Bronchial epithelial cell (primary cell): ENCODE measurements at places on chromosomes 11 and 22.

DNA sequence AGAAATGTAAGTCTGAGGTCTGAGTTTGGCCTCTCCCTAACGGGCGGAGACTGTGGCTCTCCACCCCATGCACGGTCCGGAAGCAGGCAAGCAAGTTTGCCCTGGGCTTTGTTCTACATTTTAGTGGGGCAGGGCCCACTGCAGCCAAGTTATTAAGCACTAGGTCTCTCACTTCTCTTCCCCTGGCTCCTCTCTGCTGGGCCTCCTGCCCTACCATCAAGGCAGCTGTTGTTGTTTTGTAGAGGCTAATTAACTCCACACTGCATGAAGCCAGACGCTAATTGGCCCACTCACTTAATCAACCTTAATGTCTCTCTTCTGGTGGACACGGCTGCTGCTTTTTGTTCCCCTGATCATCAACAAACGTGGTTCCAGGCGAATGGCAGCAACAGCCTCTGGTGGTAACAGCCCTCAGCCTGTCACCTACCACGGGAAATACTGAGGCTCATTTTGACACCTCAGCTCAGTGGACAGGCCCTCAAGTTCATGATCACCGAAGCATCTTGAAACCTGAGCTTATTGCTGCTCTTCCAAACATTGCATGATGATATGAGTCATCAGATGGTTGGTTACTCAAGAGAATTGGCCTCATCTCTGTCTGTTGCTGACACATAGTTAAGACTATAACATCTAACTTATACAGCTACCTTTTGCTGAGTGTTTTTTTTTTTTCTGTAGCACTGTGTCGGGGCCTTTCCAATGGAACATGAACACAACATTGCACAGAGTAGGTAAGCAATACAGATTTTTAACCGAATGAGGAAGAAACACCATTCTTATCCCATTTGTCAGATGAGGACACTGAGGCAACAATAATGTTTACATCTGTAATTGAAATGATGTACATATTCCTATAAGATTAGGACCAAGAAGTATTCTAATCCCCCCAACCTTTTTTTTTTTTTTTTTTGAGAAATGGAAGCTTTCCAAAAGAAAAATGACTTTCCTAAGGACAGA is 20.8 kb upstream of the LMO2 start:
- peak; percentile 95 for DNase-seq

- peak; percentile 38 for DNase-seq
Observed at GRCh38 chr22:24189249-24190158, 8.2 kb downstream of the SUSD2 start.

DNA sequence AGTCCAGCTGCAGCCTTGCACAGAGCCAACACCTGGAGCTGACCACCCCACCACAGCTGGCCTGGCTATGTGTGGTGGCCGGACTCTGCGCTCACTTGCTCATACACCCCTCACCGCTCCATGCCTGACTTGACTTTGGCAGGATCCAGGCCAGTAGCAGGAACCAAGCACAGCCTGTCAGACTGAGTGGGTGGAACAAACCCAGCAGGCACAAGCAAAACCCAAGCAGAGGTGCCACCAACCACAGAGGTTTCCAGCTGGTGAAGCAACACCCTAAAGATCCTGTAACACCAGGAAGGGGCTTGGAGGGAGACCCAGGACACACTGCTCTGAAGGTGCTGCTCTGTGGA is 44.9 kb upstream of the WNT11 start:
- no peak for DNase-seq

- DNase-seq = no peak
Observed at GRCh38 chr11:111981270-111981669, 43.9 kb upstream of the DLAT start.

DNA sequence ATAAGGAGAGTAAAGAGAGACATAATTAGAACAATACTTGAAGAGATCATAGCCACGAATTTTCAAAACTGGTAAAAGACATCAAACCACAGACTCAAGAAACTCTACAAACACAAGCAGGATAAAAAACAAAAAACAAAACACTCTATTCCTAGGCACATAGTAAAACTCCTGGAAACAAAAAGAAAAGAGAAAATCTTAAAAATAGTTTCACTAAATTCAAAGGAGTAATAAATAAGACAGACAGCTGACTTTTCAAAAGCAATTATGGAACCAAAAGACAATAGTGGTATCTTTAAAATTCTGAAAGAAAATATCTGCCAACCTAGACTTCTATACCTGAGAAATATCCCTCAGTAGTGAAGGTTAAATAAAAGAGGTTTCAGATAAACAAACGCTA is 9.2 kb upstream of the NARS2 start:
- no peak for DNase-seq

DNA sequence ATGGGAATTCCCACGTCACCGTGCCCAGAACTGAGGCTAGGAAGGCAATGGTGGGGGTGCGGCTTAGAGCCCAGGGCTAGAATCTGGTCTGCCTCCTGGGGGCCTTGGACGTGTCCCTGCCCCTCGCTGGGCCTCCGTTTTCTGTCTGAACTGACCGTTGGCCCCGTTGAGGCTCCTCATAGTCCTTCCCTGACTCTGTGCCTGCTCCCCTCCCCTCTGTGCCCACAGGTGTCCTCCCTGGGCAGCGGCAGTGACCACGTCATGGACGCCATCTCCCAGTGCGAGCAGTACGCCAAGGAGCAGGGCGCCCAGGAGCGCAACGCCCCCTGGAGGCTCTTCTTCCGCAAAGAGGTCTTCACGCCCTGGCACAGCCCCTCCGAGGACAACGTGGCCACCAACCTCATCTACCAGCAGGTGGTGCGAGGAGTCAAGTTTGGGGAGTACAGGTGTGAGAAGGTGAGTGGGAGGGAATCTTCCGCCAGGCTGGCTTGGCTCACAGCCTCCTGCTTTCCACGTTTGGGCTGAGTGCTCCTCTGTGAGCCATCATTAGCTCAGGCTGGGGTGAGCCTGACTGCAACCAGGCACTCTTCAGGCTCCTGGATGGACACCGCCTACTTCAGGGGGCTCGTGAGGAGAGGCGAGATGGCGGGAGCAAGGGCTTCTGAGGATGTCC is 63.9 kb downstream of the MYO7A start:
- peak; percentile 86 for DNase-seq
